Pancreas (tissue), 10 donors: ENCODE measurements at places on chromosomes 16 and 17. TPM values are rescaled to one million over a fixed set of nuclear protein-coding genes. Genes with fewer than 3 reads are reported as not detected.

Gene SOX9
- 29.1 TPM for total RNA-seq

Gene MRPS7
- 19.3 TPM for total RNA-seq

Gene KRTAP4-4
- total RNA-seq: not detected

Gene SSTR5
- total RNA-seq: 0.19 TPM

Gene KLHL10
- total RNA-seq: not detected

Gene BAIAP3
- 6.2 TPM for total RNA-seq

Gene C16orf74
- 0.69 TPM for total RNA-seq

Gene EVI2A
- 0.32 TPM for total RNA-seq

Gene CDH1
- total RNA-seq: 155 TPM
